Activated CD4-positive, CD25-positive, alpha-beta regulatory T cell treated with anti-CD3 and anti-CD28 coated beads, Interleukin-2, amount 50 U/mL, for 16 hours (primary cell): ENCODE measurements at places on chromosomes 11 and 22.

DNA sequence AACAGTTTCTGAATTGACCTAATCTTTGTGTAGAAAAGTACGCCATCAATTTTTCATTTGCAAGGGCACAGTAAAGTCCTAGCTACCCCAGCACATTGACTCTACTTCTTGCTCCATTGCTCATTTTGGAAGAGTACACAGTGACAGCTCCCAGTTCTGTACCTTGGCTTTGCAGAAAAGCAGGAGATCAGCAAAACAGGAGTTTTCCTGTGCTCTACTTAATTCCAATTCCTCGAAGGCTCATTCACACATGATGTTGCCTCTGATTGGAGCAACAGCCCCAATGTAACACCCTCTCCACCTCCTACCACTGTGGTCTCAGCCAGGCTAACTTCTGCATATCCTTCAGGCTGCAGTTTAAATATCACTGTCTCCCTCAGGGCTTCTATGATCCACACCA, 118.7 kb downstream of the PAX6 start:
- no peak for DNase-seq

- peak; percentile 20 for DNase-seq
Observed at GRCh38 chr11:57311109-57311936, 13.4 kb downstream of the TNKS1BP1 start.

DNA sequence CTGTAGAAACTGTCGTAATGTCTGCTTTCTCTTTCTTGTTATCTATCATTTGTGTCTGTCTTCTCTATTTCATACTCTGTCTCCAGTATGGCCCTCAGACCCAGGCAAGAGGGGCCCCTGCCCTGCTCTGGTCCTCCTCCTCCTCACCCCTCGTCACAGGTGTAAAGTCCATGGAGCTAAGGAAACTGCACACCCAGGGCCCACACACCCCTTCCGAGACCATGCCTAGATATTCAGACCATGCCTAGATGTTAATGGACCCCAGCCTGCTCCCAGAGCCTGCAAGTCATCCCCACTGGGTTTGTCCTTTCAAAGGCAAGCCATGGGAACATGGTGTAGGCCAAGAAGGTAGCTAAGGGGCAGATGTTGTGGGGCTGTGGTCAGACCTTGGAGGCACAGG, 24.1 kb upstream of the ANO1 start:
- no peak for DNase-seq

- no peak for DNase-seq
Observed at GRCh38 chr11:78532991-78533390, 41.7 kb downstream of the NARS2 start.

DNA sequence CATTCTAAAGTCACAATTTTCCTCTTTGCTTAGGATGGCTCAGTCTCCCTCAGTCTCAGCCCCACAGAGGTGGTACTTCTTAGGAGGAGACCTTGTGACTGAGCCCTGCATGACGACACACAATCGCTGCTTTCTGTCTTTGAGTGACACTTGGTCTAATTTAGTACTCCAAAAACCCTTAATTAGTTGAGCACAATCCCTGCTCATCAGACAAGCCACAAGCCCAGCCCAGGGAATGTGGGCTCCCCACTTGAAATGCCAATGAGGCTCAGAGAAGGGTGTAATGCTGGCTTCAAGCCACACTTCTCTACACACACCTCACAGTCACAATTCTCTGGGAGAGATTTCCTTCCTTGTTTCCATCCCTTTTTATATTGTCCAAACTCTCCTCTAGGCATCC, 101.8 kb downstream of the FEZ1 start:
- no peak for DNase-seq

DNA sequence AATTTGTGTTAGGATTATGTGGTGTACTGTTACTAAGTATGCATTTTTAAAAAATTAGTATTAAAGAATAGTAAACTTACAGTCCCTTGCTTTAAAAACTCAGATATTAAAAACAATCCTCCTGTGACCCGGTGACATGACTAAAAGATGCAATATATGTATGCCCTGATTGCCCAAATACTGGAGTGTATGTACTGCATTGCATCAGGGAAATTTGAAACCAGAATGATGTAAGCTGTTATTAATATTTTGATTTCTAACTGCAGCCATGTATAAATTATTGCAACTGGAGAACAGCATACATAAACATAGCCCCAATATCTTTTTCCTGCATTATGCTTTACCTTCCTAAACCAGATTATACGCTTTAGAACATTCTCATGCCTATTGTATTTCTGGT, 3.7 kb upstream of the HSPA8 start:
- no peak for DNase-seq

DNA sequence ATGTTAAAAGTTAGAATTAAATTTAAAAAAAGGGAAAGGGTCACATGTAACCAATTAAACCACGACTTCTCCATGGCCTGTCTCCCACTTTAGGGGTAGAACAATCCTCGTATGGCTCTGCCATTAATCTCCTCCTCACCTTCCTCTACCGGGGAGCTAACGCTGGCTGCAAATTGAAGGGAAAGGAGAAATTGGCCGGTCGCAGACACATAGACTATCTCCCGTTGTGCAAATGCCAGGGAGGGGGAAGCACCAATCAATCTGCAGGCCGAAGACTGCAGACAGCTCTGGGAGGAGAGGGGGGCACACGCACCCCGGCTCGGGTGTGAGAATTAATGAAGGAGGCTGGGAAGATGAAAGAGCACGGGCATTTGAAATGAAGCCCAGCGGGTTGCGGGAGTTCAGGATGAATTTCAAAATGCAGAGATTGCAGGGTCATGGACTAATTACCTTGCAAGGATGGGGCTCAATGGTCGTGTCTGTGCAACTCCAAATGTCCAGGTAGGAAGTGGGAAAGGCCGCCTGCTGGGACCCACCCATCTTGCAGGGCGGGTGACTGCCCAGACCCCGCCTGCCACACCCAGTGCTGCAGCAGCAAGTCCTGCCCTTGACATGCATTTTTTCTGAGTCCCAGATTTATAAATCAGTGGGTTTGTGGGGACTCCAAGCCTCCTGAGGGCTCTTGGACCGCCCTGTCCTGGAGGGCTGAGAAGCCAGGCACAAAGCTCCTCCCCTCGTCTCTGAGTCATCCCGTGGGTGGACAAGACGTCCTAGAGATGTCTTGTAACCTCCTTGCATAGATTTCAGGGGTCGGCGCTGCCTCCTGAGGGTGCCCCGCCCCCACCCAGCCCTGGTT, 534.2 kb downstream of the TBC1D22A start:
- DNase-seq = no peak

GRCh38 chr22:17269607-17270261, 50.5 kb upstream of the ADA2 start:
- no peak for DNase-seq

DNA sequence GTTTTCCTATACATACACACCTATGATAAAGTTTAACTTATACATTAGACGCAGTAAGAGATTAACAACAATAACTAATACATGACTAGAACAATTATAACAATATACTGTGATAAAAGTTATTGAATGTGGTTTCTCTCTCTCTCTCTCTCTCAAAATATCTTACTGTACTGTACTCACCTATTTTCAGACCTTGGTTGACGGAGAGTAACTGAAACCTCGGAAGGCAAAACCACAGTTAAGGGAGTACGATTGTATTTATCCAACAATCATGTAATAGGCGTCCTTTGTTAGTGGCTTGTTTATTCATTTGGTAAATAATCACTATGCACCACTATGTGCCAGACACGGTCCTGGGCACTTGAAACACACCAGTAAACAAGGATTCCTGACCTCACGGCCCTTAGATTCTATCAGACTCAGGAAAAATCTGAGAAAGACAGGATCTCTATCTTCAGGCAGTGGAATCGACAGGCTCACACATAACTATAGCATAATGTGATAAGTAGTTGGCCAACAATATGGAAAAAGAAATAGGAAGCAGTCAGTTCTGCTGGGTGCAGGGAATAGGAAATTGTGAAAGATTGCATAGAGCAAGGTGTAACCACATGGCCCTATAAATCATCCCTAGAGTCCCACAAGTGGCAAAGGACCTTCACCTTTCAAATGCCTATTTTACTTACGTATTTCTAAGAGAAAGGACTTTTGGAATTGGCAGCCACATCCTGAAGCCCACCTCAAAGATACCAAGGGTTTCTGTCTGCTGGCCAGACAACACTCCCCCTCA, 12.0 kb downstream of the ETS1 start:
- no peak for DNase-seq

DNA sequence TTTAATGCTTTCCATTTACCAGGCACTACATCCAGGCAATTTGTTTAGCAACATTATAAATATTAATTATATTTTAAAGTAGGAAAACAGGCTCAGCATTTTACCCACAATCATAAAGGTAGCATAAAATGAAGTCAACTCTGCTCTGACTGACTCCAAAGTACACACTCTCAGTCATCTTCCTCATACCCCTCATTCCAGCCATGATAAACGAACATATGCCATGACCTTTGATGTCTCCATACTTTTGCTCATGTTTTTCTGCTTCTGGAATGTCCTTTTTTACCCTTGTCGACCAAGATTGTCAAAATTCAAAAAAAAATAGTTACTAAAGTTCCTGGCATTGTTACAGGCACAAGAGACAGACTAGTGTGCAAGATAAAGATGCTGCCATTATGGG, 77.7 kb upstream of the SOX6 start:
- DNase-seq = no peak

DNA sequence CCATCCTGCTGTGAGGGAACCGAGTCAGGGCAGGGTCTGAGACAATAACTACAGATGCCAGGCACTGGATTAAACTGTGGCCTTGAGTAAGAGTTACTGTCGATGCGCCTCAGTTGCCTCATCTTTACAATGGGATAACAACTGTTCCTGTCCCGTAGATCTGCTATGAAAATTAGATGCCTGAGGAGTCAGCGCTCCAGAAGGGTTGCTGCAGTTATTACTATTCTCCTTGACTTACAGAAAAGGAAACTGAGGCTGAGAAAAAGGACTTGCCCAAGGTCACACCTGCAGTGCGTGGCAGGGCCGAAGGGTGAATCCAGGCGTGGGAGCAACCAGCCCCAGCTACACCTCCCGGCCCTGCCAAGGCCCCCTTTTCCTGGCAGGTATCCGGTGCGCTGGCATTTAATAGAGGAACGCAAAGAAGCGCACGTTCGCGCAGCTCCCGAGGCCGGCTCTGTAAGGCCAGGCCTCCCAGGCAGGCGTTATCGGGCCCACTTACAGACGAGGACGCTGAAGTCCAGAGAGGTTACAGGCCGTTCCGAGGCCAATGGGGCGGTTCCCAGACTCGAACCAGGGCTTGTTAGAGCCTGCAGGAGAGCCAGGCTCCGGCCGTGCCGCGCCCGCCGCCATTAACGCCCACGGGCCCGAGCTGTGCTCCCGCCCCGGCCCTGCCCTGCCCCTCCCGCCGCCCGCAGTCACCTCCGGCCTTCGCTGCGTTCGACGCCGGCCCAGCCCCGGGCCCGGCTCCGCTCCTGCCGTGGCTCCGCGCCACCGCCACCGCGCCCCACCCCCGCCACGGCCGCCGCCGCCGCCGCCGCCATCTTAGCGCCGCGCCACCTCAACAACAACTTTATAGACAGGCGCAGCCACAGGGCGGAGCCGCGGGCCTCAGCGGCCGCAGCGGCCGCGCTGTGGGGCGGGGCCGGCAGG, at the start of gene C11orf68:
TSS of gene C11orf68 (minus strand) at position 852 of the 930 bp plus-strand sequence. CDS start at position 821, 31 bp downstream.
- no peak for DNase-seq

DNA sequence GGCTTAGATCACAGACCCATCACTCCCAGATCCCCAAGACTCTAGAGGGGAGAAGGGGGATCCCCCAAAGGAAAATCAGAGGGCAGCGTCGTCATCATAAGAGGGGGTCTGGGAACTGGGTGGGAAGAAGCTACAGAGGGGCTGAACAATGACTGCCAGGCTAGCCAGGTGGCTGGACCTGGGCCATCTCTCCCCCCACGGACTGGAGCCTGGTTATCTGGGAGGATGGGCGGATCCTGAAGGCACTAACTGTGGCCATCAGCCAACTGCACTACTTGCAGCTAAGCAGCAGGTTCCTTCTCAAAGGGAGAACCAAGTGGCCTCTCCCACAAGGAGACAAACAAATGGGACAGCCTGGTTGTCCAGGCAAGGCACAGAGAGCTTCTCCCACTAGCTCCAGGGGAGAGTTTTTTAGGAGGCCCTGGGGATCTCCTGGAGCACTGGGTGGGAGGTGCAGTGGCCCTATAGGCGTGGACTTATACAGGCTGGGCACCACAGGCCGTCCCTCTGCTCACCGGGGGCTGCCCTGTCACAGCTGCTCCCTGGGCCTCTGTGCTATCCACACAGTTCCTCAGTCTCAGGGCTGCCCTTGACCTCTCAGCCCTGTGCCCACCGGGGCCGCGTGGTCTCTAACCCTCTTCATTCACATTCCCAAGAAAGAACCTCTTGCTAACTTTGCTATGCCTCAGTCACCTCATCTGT, 15.4 kb downstream of the P2RY6 start:
- no peak for DNase-seq

DNA sequence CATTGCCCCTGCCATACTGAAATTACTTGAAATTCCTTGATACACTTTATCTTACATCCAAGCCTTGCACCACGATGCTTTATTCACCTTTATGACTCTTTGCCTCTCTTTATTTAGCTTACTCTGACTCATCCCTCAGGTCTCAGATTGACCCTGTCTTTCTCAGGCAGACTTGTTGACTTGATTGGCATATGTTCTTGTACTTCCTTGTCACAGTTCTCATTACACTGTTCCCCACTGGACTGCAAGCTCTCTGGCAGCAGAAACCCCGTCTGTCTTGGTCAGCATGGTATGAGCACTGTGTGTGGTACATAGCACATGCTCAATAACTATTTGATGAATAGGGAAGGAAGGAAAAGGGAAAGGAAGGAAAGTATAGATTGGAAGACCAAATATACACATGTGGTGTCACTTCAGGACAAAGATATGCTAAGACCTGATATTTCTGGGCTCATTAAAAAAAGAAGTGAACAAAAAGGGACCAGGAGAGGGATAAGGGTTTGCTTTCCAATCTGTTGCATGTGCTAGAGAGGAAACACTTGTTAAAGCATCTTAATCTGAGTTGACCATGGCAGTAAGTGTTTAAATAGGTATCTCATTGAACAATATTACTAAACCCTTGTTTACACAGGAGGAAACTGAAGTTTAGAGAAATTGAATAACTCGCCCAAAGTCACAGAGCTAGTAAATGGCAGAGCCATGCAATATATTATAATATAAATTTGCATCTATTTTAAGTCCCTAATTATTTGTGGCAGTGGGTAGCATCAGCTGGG, 7.2 kb downstream of the LYVE1 start:
- DNase-seq = no peak

- no peak for DNase-seq
Observed at GRCh38 chr11:78253797-78254196, 65.1 kb downstream of the USP35 start.
